Stomach (tissue), 19 donors: ENCODE measurements at places on chromosomes 5 and 9.

DNA sequence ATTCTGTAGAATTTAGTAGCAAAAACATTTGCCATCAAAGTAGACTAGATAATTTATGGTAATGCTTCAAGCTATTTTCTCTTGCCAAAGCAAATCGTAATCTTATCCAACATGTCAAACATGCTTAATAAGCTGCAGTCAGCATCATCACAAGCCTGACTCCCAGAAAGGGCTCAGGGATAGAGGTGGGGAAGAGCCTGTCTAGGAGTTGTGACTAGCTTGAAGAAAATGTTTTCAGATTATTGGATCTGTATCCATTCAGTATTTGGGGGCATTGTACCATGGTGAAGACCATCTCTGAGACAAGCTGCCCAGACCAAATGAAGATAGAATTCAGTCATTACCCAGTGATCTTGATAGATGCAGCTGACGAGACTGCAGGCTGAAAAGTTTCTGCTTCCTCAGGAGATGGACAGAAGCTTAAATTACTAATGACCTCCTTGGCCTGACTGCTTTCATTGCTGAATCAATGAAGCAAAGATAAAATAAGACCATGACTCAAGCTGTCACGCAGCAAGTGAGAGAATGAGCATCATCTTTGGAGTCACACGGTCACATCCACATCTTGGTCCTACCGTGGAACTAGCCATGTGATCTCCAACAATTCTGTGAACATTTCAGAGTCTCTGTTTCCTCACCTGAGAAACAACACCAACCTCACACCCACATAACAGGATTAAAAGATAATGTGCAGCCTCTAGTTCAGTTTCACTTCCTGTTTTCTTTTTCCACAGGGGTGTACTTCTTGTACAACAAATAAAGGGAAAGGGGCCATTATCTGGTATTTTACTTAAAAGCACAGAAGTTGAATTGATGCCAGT, 9.4 kb downstream of the ERAP2 start:
- no peak for DNase-seq

DNA sequence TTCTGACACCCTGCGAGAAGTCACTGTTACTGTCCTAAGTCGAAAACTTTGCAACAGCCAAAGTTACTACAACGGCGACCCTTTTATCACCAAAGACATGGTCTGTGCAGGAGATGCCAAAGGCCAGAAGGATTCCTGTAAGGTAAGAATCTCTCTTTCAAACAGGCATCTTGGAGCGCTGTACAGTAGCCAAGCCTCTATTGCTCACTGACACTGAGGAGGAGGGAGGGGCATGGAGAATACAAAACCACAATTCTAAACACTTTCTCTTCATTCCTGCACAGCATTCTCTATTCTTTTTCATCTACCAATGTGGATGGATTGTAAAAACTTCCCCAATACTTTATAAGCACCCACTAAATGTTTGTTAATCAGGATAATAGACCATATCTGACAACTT, 7.4 kb downstream of the GZMK start:
- DNase-seq = no peak

GRCh38 chr9:71885467-71885866, 25.5 kb downstream of the ABHD17B start:
- no peak for DNase-seq

GRCh38 chr5:9766581-9766980, 136.4 kb upstream of the TAS2R1 start:
- no peak for DNase-seq
